ENCODE measurements at places on chromosomes 7 and 10. TPM values are rescaled to one million over a fixed set of nuclear protein-coding genes. Genes with fewer than 3 reads are reported as not detected.

DNA sequence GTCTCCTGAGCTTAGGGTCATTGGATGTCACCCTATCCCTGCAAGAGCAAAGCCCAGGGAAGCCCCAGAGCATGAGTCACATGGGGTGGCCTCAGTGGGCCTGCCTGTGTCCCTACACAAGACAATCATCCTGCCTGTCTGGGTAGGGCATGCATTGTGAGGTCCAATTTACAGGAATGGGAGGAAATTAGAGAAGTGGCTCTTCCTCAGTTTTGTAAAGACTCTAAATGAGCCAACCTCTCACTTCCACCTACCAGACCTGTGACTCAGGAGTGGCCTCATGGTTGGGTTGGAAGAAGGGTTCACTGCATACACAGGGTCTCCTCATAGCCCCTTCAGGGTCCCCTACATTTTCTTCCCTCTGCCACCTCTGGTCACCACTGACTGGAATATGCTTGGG, 43.6 kb upstream of the SMNDC1 start:
- no peak for ATAC-seq

GRCh38 chr10:30607814-30608213, 21.7 kb downstream of the LYZL2 start:
- ATAC-seq, result no peak

- no peak for ATAC-seq
Measured at GRCh38 chr7:117164620-117165019, 158.2 kb downstream of the WNT2 start.

DNA sequence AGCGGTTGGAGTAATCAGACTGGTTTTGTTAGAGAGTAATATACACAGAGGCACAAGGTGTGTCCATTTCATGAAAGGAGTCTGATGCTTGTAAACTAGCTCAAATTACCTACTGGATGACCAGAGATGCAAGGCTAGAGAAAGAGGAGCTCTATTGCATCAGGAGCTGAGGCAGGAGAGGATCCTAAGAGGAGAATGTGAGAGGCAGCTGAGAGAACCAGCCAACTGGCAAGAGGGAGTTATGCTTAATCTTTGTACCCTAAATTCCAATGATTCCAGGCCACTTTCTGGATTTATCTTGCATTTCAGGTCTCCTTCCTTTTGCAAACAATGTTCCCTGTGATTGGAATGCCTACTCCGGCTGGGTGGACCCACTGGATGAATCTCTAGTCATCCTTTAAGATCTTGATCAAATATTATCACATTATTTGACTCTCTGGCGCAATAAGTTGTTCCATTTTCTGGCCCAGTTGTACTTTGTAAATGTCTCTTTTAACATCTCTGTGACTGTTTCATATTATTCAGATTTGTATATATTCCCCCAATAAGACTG, 57.5 kb upstream of the PTPN12 start:
- no peak for ATAC-seq

- ATAC-seq, result no peak
Measured at GRCh38 chr10:1412531-1413189, 324.7 kb downstream of the ADARB2 start.

DNA sequence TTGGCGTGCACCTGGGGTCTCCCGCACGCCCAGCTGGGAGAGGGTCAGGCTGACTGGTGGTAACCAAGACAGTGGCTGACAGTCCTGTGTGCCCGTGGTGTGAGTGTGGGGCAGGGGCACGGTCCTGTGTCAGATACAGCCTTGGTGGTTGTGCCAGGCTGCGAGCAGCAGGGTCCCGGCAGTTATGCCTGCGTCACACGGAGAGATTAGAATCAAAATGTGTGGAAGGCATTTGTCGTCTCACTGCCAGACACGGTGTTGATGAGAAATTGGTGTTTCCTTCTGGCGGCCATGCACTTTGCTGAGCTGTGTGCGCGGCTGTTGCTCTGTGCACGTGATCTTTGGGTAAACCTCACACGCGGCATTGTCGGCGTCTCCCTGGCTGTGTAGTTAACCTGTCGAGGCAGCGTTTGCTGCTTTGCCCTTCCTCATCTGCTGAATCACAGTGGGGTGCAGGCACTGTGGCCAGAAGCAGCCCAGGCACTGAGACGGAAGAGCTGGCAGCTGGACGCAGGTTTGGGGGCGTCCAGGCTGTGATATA, 87.7 kb downstream of the NKX6-2 start:
- ATAC-seq, result no peak

DNA sequence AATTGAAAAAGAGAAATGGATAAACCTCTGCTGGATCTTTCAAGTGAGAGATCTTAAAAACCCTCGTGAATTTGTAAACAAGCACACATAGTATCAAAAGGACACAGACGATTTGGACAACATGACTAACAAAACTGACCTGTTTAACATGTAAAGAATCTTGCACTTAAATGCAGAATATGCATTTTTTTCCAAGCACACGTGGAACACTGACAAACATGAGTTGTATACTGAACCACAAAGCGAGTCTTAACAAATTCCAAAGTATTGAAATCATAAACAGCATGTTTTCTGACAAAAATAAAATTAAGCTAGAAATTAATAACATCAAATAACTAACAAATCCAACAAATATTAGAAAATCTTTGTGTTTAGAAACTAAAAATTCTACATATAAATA, 65.0 kb upstream of the ZNF746 start:
- no peak for ATAC-seq

DNA sequence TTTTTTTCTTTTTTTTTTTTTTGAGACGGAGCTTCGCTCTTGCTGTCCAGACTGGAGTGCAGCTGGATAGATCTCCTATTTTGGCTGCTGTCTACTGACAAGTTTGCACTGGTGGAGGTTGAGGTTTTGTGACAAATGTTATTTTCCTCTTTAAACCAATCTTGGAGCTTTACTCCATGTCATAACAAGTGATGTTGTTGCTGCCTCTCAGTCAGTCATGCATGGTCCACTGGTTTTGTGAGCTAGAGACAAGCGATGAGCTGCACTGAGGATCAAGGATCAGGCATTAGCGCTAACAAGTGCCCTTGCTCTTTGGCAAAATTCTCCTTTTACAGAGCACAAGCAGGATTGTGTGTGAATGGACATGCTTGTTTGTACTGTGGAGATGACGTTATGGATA, 805 bp upstream of the WDFY4 start:
- no peak for ATAC-seq

DNA sequence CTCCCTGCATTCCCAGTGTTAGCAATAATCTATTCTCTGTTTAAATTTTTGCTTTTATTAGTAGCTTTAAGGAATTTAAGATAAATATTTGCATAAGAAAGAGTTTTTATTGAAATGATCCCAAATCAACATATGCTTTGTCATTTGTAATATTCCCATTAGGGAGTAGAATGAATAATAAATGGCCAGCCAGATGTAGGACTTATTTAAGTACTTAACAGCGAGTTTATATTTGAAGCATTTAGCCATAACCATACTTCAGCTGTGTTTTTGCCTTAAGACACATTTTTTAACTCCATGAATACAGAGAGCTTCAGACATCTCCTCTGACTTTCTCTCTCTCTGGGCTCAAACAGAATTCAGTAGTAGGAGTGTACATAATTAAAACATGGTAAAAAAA, 103.6 kb downstream of the HGF start:
- ATAC-seq, result no peak

GRCh38 chr7:90715067-90715466, 118.9 kb downstream of the CDK14 start:
- ATAC-seq, result no peak

- no peak for ATAC-seq
Measured at GRCh38 chr7:105811189-105811847, 65.1 kb downstream of the ATXN7L1 start.

DNA sequence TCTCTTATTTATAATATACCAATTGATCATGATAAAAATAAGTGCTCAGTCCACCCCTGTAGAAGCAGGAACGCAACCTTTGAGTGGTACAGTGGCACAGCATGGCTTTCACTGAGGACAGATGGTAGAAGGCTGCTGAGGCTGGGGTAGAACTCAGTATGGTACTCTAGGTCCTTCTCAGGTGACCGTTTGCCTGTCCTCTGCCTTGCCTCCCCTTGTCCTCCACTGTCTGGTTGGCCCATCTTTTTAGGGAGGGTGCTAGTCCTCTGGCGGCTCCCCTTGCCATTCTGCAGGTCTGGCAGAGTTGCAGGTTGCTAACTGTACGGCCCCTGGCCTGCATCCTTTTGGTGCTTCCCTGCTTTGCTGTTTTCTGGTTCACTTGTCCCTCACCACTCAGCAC, 27.3 kb downstream of the SLC18A2 start:
- ATAC-seq, result no peak

- ATAC-seq, result peak; percentile 64
Measured at GRCh38 chr10:29895456-29895855, 163.9 kb downstream of the JCAD start.

GRCh38 chr7:91212582-91212981, 51.7 kb upstream of the FZD1 start:
- peak; percentile 98 for ATAC-seq

DNA sequence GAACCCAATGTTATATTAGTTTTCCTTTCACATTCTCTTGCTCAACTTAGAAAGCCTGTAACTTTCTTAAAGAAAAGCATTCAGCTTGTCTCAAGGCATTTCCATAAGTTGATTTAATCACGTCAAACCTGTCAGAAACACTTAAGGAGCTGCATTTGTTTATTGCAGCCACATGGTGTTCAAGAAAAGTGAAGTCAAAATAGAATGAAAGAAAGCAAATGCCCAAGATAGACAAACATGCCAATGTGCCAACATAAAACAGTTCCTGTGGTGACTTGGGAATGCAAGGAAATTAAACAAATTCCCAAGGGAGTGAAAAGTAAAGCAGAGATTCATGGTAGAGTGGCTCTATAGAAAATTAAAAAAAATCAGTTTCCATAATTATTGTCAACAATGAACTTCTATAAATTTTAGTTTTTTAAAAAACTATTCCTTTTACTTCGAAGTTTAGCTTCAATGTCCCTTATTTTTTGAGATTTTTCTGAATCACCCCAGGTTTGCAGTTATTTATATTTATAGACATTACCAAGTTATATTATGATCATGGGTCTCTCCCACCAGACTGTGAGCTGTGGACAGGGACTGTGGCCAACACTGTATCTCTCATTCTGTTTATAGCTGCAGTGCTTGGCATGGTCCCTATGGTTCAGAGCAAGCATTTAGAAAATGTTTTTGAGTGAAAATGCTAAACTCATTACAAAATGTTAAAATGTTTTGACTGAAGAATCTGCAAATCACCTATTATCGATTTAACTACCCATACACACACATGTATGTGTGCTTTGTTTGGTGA, 887.4 kb downstream of the REEP3 start:
- ATAC-seq, result no peak

GRCh38 chr7:29684787-29685650, 121.3 kb upstream of the WIPF3 start:
- ATAC-seq, result peak; percentile 88

- no peak for ATAC-seq
Measured at GRCh38 chr7:45064047-45064725, 24.6 kb downstream of the NACAD start.

DNA sequence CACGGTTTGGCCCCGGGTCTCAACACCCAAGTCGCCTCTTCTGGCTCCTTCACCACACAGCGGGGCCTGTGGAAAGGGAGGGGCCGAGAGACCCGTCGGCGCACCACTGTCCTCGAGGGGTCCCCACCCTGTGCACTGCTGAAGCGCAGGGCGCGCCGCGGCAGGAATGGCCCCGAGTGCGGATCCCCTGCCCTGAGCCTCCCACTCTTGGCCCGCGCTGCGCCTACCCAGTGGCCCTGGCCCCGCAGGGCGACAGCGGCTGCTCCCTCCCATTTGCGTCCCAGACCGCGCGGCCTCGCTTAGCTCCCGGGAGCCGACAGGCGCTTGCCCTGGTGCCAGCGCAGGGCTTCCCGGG, 2.1 kb upstream of the SFMBT2 start:
- ATAC-seq, result no peak

GRCh38 chr7:135428011-135428410, 81.9 kb downstream of the CNOT4 start:
- no peak for ATAC-seq

DNA sequence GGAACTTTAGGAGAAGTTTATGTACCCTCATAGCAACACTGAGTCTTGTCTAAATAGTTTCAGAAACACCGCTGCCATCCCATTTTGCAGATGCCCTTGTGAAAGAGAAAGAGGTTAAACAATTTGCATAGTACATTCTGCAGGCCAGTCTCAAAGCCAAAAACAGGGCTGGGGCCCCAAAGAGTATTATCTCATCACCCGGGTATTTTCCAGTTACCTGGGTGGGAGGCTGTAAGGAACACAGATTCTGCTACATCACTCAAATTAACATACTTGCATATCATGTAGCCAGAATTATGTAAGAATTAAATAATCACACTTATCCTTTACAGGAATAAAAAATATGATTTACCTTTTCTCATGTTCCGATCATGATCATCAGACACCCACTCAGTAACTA, 3.1 kb upstream of the FAM171A1 start:
- peak; percentile 16 for ATAC-seq

- ATAC-seq, result peak; percentile 69
Measured at GRCh38 chr10:98403812-98404504, 11.0 kb downstream of the PYROXD2 start.

DNA sequence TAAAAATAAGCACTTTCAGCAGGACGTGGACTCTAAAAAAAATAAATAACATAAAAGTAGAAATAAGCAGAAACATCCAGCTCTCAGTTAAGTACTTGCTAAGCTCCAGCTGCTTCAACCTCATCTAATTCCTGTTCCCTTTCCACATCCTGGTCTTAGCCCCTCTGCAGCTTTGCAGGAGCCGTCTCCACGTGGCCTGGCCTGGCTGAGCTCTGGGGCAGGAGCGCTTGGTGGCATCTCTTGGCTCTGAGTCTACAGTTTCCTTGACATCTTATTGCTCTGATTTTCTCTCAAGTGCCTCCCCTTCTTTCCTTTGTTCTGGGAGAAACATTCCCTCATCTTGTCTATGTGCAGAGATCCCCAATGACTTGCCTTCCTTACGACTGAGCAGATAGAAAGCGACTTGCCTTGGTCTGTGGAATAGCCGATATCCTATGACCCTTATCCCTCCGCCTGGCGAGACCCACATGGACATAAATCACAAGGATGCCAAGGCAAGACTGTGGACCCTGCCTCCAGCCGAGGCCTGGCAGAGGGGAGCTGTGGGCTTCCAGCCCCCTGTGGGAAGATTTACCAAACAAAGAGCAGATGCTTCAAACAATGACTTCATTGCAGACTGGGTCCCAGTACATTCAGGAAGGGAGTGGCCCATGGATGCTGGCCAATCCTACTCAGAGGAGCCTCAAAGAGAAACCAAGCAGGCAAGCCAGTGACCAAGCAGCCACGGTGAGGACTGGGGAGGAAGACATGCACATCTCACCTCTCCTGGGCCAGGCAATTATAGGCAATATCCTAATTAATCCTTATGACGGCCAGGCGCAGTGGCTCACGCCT, 61.9 kb downstream of the SPOCK2 start:
- peak; percentile 33 for ATAC-seq

- ATAC-seq, result no peak
Measured at GRCh38 chr10:79923669-79924068, 25.2 kb downstream of the SFTPD start.

GRCh38 chr10:11116361-11116760, 98.7 kb downstream of the CELF2 start:
- no peak for ATAC-seq

DNA sequence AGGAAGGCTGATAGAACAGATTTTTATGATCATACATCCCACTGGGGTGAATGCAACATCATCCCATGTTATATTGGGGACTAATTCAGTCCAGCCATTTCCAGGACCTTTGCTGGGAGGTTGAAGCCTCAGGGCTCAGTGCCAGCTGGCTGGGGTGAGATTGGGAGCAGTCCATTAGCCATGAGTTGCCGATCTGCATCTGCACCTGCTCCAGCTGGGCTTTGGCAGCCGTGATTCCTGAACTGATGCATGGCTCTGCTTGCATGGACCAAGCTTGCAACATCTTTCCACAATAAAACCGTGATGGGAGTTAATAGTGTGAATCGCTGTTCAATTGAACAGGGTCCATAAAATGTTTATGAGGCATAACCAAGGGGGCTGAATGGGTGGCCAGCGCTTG, 346.9 kb downstream of the TYW1 start:
- ATAC-seq, result no peak

Gene CPA2
- total RNA-seq, result 1.1 TPM

Gene POU6F2
- total RNA-seq, result 6.3 TPM
